ENCODE measurements at places on chromosomes 12 and 14. TPM values are rescaled to one million over a fixed set of nuclear protein-coding genes. Genes with fewer than 3 reads are reported as not detected.

DNA sequence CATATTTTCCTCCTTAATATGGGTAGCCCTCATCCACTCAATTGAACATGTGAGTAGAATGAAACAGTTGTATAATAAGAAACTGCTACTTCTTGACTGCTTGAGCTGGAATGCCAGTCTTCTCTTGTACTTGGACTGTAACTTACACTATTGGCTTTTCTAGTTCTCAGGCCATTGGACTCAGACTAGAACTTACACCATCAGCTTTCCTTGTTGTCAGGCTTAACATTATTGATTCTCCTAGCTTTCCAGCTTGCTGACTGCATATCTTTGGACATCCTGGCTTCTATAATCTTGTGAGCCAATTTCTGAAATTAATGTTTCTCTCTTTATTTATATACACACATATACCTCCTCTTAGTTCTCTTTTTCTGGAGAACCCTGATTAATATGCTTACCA lies 24.8 kb downstream of the CCDC91 start:
- H3K4me1 ChIP-seq = peaks cover 10% of the 10 kb centered on the region
- no peaks in the 10 kb centered on the region for H3K27me3 ChIP-seq
- H3K36me3 ChIP-seq = peaks cover 38% of the 10 kb centered on the region
- no peak overlapping the region for H3K4me3 ChIP-seq
- H3K27ac ChIP-seq = no peak overlapping the region
- DNase-seq = no peak

DNA sequence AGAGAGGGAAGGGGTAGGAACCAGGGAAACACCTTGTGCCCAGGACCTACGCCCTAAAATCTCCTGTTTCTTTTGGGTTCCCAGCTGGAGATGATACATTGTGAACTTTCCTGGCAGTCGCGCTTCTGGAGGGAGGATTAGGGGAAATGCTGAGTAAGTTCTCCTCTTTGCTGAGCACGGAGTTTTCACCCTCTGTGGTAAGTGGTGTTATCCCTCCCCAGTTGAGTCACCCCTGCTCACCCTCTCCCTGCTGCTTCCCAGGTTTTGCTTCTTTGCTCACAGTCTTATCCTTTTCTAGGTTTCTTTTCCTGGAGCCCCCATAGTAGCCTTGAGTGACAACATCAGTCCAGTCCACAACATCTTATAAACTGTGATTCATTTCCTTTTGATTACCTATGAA lies 789.1 kb downstream of the TMEM121 start:
- no peaks in the 10 kb centered on the region for H3K36me3 ChIP-seq
- H3K4me1 ChIP-seq = no peaks in the 10 kb centered on the region
- no peak overlapping the region for H3K4me3 ChIP-seq
- peaks cover 14% of the 10 kb centered on the region for H3K27me3 ChIP-seq
- DNase-seq = no peak

- no peaks in the 10 kb centered on the region for H3K4me1 ChIP-seq
- H3K4me3 ChIP-seq = no peak overlapping the region
- H3K36me3 ChIP-seq = no peaks in the 10 kb centered on the region
These were observed 63.5 kb downstream of the FOXG1 start for GRCh38 chr14:28830115-28830534.

GRCh38 chr12:106602076-106602475 lies 19.3 kb downstream of the RFX4 start:
- no peak for DNase-seq
- no peak overlapping the region for H3K27ac ChIP-seq
- peaks cover 17% of the 10 kb centered on the region for H3K27me3 ChIP-seq
- no peaks in the 10 kb centered on the region for H3K4me1 ChIP-seq

DNA sequence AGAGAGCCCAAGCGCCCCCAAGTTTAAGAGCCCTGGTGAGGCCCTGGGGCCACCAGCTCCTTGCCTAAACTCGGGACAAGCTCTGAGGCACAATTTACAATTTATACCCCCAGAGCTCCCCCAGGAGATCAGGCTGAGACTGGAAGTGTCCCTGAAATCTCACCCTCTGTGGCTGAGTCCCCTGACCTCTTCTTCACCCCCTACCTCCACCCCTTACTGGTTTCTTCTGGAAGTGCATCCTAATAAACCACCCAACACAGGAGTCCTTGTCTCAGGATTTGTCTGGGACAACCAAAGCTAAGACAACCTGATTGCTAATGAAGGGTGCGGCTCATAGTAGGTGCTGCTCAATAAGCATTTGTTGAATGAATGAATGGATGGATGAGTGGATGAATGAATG lies 206.4 kb downstream of the BCL11B start:
- no peaks in the 10 kb centered on the region for H3K27me3 ChIP-seq
- no peaks in the 10 kb centered on the region for H3K4me1 ChIP-seq
- DNase-seq = no peak
- no peak overlapping the region for H3K4me3 ChIP-seq

- H3K27me3 ChIP-seq = peaks cover 48% of the 10 kb centered on the region
- no peaks in the 10 kb centered on the region for H3K36me3 ChIP-seq
- no peak for DNase-seq
- no peak overlapping the region for H3K27ac ChIP-seq
These were observed 156.0 kb downstream of the EGLN3 start for GRCh38 chr14:33794791-33795305.

DNA sequence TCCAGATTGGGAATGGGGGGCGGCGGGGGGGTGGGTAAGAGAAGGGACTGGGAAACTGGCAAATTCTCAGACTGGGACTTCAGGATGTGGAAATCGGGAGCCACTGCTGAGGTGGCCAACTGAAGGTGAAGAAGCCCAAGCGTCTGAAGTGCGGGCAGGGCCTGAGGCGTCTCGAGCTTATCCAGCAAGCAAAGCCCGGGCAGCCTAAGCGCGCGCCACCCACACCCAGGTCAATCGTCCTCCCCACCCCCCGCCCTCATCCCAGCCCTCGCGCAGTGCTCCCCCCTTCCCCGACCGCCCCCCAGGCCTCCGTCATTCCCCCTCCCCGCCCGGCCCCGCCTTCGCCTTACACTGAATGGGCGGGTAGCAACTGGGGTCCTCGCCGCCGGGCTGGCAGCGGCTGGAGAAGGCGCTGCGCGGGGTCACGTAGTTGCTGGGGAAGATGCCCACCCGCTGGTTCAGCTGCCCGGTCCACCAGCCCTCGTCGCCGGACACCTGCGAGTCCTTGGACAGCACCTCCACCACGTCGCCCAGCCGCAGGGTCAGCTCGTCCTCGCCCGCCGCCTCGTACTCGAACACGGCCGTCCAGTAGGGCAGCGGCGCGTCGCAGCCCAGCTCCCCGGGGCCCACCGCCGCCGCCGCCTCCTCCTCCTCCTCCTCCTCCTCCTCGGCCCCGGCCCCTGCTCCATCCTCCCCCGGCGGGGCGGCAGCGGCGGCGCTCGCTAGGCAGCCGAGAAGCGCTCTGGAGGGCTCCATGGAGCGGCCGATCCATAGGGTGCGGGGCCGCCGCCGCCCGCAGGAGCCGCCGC lies 693 bp downstream of the MAP3K9 start:
- peak; percentile 46 for DNase-seq
- peak overlapping the region; percentile 67 for H3K4me3 ChIP-seq
- H3K4me1 ChIP-seq = peaks cover 9% of the 10 kb centered on the region
- H3K36me3 ChIP-seq = no peaks in the 10 kb centered on the region
- peaks cover 4% of the 10 kb centered on the region for H3K27me3 ChIP-seq

Gene KRT86
- not detected for total RNA-seq

GRCh38 chr14:21014761-21015190 lies 10.1 kb downstream of the NDRG2 start:
- H3K4me1 ChIP-seq = no peaks in the 10 kb centered on the region
- no peak overlapping the region for H3K4me3 ChIP-seq
- DNase-seq = peak; percentile 83
- H3K27me3 ChIP-seq = peaks cover 21% of the 10 kb centered on the region

DNA sequence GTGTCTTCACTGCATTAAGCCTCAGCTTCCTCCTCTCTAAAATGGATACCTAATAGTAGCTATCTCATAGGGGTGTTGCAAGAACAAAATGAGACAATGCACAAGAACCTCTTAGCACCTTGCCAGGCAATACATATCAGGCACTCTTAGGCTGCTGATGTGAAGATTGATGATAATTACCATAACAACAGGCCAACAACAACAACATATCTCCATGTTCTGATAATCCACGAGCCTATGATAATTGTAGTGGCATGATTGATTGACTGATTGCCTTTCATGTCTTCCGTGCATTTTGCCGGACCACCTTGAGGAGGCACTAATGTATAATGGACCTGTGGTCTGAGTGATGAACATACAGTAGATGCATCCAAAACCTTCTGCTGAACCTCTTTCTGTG lies 50.7 kb upstream of the WSCD2 start:
- DNase-seq = no peak
- no peak overlapping the region for H3K27ac ChIP-seq
- H3K4me1 ChIP-seq = no peaks in the 10 kb centered on the region
- no peaks in the 10 kb centered on the region for H3K36me3 ChIP-seq
- H3K27me3 ChIP-seq = peaks cover 3% of the 10 kb centered on the region
- no peak overlapping the region for H3K4me3 ChIP-seq
